ENCODE measurements at places on chromosomes 7 and 10.

DNA sequence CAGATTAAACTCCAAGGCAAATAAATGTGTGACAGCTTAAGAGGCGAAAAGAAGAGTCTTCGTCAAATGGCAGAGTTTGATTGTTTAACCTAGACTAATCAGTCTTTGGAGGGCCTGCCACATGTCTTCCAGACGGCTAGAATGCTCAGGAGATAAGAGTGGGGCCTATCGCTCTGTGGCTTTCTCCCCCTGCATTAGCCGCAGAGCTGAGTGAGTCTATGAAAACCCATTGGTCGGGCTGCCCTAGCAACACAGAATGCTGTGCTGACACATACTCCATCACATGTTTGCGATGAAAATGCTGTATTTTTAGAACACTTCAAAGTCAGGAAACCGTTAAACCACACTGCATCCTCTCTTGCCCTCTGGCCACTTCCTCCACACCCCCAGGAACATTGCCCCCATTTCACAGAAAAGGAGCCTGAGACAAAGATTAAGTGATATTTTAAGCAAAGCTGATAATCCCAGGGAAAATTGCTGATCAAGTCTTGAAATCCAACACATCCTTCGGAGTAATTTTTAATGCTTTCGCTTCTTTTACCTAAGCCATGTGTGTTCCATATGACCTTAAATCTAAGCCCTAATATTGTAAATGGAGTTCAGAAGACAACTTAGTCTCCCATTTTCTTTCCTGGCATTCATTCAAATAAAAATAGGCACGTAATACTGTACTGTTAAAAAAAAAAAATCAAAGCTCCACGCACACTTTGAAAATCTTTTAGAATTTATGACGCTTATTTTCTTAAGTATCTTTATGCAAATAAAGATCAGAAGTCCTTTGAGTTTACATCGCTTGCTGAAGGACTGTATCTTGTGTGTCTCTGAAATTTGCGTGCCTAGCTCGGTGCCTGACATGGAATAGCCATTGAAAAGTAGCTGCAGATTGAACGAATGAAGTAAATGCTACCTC, 161.2 kb downstream of the CELF2 start:
- peak; percentile 94 for DNase-seq

DNA sequence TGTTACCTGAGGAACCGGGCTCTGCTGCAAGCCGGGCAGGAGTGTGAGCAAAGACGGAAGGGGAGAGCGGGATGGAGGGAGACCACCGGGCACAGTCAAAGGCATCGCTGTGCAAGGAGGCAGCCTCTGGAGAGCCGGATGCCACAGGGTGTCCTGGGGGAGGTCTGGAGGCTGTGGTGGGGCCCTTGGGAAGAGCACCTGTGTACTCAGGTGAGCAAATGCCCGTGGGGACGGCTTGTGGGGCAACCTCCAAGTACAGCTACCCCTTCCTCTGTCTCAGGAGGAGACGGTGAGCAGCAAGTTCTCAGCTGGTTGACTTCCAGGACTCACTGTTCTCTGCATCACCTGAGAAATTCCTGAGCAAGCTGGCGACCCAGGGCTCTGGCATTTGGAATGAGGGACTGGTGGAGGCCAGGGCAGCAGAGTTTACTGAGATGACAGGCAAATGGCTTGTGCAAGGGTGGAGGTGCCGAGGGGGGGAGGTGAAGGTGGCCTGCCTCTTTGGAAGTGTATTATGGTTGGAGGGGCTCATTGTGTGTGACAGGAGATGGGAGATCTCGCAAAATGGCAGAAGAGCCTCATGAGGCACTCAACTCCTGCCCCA, 345.2 kb upstream of the SHH start:
- no peak for DNase-seq

DNA sequence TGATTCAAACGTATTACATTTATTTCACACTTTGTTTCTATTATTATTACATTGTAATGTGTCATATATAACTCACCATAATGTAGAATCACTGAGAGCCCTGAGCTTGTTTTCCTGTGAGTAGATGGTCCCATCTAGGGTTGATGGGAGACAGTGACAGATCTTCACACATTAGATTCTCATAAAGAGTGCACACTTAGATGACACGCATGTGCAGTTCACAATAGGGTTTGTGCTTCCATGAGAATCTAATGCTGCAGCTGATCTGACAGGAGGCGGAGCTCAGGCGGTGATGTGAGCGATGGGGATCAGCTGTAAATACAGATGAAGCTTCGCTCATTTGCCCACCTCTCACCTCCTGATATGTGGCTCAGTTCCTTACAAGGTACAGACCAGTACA, 36.1 kb downstream of the BMPER start:
- no peak for DNase-seq

DNA sequence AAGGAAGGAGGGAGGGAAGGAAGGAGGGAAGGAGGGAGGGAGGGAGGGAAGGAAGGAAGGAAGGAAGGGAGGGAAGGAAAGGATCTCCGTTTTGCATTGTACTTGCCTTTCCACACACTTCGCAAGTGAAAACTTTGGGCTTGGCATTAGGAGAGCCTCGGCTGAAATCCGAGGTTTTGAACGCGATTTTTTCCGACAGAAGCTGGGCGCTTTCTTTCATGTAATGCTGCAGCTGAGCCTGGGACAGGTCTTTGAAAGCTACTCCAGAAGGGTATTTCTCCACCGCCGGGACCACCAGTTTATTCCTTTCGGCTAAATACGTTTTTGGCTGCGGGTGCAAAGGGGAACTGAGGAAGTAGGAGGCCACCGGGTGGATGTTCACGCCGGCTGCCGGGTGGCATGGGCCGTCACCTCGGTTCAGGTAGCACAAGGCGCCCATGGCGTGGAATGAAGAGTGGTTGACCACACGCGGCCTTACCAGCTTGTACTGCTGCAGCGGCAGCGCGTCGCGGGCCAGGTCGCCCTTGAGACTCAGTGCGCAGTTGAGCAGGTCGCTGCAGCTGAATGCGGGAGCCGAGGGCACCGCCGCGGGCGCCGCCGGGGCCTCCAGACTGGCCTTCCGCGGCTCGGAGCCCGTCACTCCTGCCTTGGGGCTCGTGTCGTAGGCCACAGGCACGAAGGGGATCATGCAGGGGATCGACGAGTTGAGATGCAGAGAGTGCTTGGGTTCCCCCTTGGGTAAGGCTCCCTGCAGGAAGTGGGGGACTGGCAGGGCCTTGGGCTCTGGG, 825 bp downstream of the FEZF1 start:
- no peak for DNase-seq

- no peak for DNase-seq
Measured at GRCh38 chr10:117926491-117926890, 120.2 kb downstream of the RAB11FIP2 start.

- DNase-seq, result no peak
Measured at GRCh38 chr10:132443983-132444876, 47.2 kb downstream of the PWWP2B start.

DNA sequence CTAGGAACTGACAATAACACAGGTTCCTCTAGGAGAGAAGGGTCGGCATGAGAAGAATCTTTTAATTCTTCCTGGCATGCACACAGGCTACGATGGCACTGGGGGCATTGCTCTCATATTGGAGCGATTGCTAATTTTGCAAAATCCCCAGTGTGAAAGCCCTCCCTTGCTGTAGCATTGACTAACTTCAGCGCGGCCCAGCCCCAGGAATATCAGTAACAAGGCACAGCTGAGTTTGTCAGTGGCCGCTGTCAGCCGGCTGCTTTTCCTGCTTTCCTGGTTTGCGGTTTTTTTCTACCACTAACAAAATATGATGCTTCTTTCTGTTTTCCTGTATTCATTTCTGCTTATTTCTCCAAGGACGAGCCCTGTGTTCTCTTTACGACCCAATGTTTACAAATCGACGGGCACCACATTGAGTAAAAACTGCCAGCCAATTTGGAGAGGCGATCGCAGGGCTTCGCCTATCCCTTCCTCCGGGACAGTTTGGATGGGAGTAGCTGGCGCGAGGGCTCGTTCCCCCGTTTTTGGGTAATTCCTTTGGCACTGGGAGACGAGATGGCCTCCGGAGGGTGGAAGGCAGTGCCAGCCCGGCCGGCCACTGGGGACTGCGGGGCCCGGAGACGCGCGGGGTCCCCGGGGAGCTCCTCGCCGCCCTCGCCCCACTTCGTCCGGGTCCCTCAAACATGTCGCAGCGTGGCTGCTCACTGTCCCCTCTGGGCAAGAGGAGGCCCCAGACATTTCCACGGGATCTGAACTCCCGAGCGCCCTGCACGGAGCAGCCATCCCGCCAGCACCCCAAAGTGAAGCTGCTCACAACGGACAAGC, 967 bp downstream of the ADARB2 start:
- DNase-seq, result no peak

GRCh38 chr7:102426268-102427018, 6.9 kb upstream of the ORAI2 start:
- DNase-seq, result no peak

GRCh38 chr10:110138197-110138812, 69.1 kb upstream of the MXI1 start:
- peak; percentile 54 for DNase-seq

- DNase-seq, result peak; percentile 96
Measured at GRCh38 chr7:98394377-98394836, 6.5 kb downstream of the BAIAP2L1 start.

GRCh38 chr7:54747234-54747633, 11.8 kb downstream of the SEC61G start:
- no peak for DNase-seq

DNA sequence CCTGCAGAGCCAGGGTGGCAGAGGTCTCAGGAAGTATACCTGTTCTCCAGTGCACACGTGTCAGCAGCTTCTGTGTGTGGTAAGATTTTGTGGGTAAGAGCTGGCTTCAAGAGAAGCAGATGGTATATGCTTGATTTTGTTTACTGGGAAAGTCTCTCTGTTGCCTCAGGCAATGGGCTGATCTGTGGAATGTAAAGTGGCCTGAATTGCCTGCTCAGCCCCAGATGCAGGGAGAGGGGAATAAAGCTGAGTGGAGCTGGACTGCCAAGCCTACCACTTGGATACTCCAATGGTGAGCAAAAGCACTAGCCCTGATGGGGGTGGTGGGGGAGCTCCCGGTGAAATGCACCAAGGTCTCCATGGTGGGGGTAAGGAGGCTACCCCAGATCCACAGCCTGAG, 156.1 kb downstream of the WDR11 start:
- no peak for DNase-seq

DNA sequence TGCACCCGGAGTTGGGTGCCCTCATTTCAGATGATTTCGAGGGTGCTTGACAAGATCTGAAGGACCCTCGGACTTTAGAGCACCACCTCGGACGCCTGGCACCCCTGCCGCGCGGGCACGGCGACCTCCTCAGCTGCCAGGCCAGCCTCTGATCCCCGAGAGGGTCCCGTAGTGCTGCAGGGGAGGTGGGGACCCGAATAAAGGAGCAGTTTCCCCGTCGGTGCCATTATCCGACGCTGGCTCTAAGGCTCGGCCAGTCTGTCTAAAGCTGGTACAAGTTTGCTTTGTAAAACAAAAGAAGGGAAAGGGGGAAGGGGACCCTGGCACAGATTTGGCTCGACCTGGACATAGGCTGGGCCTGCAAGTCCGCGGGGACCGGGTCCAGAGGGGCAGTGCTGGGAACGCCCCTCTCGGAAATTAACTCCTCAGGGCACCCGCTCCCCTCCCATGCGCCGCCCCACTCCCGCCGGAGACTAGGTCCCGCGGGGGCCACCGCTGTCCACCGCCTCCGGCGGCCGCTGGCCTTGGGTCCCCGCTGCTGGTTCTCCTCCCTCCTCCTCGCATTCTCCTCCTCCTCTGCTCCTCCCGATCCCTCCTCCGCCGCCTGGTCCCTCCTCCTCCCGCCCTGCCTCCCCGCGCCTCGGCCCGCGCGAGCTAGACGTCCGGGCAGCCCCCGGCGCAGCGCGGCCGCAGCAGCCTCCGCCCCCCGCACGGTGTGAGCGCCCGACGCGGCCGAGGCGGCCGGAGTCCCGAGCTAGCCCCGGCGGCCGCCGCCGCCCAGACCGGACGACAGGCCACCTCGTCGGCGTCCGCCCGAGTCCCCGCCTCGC, at the start of gene EGFR:
Gene EGFR, plus strand, starts transcription at position 657 of the 830 bp plus-strand sequence. CDS start 261 bp downstream, outside the sequence.
- DNase-seq, result peak; percentile 4

DNA sequence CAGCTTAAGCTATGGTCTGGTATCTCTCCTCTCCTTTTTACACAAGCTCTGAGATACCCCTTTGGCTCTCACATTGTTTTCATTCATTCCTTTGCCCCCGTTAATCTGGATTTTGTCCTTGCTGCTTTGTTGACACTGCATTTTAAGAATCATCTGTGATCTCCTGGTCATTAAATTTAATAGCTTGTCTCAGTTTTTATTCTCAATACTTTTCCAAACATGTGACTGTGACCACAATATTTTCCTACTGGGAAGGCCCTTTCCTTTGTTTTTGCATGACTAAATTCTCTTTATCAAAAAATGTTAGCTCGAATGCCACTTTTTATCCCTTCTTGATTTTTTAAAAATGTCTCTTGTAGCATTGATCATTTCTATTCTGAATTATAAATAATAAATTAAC, 171.2 kb downstream of the SUGCT start:
- DNase-seq, result no peak

GRCh38 chr7:91435381-91436059, 171.3 kb downstream of the FZD1 start:
- no peak for DNase-seq

GRCh38 chr7:139731802-139732470, 45.9 kb downstream of the HIPK2 start:
- DNase-seq, result peak; percentile 56

GRCh38 chr10:104333728-104334373, 4.4 kb downstream of the ITPRIP start:
- DNase-seq, result no peak

DNA sequence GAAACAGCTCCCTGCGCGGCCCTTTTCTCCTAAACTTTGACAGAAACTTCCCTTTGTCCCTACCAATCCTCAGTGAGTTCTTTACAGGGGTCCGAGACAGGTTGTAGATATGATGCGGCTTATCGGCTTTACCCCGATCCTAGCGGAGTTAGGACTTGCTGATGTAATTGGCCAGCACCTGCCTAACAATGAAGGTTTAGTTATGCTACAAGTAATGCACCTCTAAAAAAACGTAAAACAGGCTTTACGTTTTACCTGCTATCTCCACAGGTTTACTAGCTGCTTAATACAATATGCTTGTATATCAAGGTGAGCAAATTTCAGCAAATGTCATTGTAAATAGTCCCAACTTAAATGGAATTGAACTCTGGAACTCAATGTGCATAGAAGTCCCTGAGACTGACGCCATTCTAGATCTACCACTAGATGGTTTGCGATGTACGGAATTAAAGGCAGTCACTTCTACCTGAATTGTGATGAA, 697 bp upstream of the SNX13 start:
- DNase-seq, result peak; percentile 7

GRCh38 chr7:102721-103120, 89.7 kb upstream of the FAM20C start:
- DNase-seq, result no peak

GRCh38 chr10:132637477-132638129, 100.0 kb downstream of the INPP5A start:
- DNase-seq, result peak; percentile 50

GRCh38 chr10:34539533-34540315, 275.4 kb downstream of the PARD3 start:
- DNase-seq, result no peak

GRCh38 chr10:118901906-118902305, 127.6 kb upstream of the NANOS1 start:
- no peak for DNase-seq

- no peak for DNase-seq
Measured at GRCh38 chr10:45544191-45544590, 128.4 kb downstream of the ZFAND4 start.

All from foreskin melanocyte (primary cell).